Heart right ventricle (tissue), 16 donors: ENCODE measurements at places on chromosomes 5 and 9. TPM values are rescaled to one million over a fixed set of nuclear protein-coding genes. Genes with fewer than 3 reads are reported as not detected.

DNA sequence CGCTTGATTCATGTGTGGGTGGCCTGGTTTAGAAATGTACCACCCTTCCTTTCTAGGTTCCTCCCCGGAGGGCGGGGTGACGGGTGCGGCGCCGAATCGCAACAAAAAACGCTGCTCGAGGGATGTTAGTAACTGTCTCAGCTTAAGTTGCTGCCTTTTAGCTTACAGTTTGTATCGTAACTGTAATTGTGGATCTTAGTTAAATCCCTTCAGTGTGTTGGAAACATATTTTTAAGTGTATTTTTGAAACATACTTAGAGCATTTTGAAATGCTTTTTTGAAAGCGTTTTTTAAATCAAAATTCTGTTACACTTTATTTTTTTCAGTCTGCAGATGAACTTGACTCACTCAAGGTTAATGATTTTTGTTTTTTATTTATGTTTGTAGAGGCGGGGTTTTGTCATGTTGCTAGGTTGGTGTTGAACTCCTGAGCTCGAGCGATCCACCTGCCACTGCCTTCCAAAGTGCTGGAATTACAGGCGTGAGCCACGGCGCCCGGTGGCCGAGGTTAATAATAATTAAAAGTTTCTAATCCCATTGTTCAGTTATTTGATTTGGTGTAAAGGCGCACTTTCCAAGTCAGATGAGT, 997 bp upstream of the CHD1 start:
- DNase-seq, result no peak
- H3K4me1 ChIP-seq, result peaks cover 43% of the 10 kb centered on the region
- no peaks in the 10 kb centered on the region for H3K36me3 ChIP-seq
- no peaks in the 10 kb centered on the region for H3K27me3 ChIP-seq
- H3K27ac ChIP-seq, result peak overlapping the region; percentile 100

GRCh38 chr5:102758576-102758975, 3.5 kb downstream of the PAM start:
- no peaks in the 10 kb centered on the region for H3K27me3 ChIP-seq
- no peak overlapping the region for H3K4me3 ChIP-seq
- H3K36me3 ChIP-seq, result no peaks in the 10 kb centered on the region
- peaks cover 79% of the 10 kb centered on the region for H3K4me1 ChIP-seq
- H3K27ac ChIP-seq, result peak overlapping the region; percentile 7
- no peak for DNase-seq

DNA sequence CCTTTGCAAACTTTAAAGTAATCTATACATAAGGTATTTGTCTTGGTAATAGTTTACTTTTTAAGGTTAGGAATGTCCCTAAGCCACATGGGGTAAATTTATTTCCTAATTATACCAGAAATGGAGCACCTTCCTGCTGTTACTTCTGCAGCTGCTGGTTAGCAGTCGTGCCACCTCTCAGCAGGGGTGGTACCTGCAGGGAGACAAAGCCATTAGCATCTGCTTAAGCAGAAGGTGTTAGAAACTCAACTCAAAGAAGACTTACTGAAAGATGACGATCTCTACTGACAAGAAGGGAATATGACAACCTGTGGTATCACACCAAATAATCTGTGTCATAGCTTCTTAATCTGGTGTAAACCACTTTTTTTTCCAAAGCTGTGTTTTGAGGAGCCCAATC, 173.7 kb downstream of the BRINP1 start:
- H3K27ac ChIP-seq, result no peak overlapping the region
- no peak overlapping the region for H3K4me3 ChIP-seq
- DNase-seq, result no peak
- no peaks in the 10 kb centered on the region for H3K36me3 ChIP-seq

GRCh38 chr5:56176155-56176798, 56.9 kb downstream of the ANKRD55 start:
- peak overlapping the region; percentile 62 for H3K27ac ChIP-seq
- no peak overlapping the region for H3K4me3 ChIP-seq
- peaks cover 60% of the 10 kb centered on the region for H3K4me1 ChIP-seq
- H3K27me3 ChIP-seq, result no peaks in the 10 kb centered on the region

GRCh38 chr5:17898766-17899165, 264.5 kb downstream of the TAF11L14 start:
- no peaks in the 10 kb centered on the region for H3K36me3 ChIP-seq
- no peaks in the 10 kb centered on the region for H3K4me1 ChIP-seq
- no peaks in the 10 kb centered on the region for H3K27me3 ChIP-seq
- H3K4me3 ChIP-seq, result no peak overlapping the region

- no peak overlapping the region for H3K27ac ChIP-seq
- peaks cover 14% of the 10 kb centered on the region for H3K27me3 ChIP-seq
- H3K4me3 ChIP-seq, result no peak overlapping the region
- peaks cover 5% of the 10 kb centered on the region for H3K4me1 ChIP-seq
Measured at GRCh38 chr9:95771556-95772246, 103.8 kb upstream of the ERCC6L2 start.

- no peak for DNase-seq
- H3K27me3 ChIP-seq, result no peaks in the 10 kb centered on the region
- H3K27ac ChIP-seq, result no peak overlapping the region
- no peak overlapping the region for H3K4me3 ChIP-seq
- no peaks in the 10 kb centered on the region for H3K36me3 ChIP-seq
- no peaks in the 10 kb centered on the region for H3K4me1 ChIP-seq
Measured at GRCh38 chr5:110951373-110951791, 120.1 kb upstream of the TSLP start.

- H3K4me1 ChIP-seq, result no peaks in the 10 kb centered on the region
- no peak overlapping the region for H3K27ac ChIP-seq
- no peak overlapping the region for H3K4me3 ChIP-seq
Measured at GRCh38 chr5:60851626-60852025, 7.6 kb upstream of the ELOVL7 start.

DNA sequence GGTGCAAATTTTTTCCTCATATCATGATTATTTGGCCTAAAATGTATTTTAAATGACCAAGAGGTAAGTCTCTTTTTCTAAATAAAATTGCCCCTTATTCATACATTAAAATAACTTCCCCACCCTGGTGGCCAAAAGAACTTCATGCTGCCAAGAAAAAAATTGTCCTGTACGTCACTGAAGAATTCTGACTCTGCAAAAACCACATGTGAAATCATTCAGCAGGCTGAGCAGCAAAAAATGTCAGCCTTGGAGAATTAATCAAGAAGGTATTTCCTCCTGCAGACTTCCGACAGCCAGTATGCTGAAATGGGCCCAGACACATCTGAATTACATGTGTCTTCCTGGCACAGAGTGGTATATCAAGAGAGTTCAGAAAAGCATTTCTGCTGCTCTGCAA, 94.6 kb upstream of the HMHB1 start:
- no peaks in the 10 kb centered on the region for H3K27me3 ChIP-seq
- H3K4me3 ChIP-seq, result no peak overlapping the region
- no peak overlapping the region for H3K27ac ChIP-seq
- H3K36me3 ChIP-seq, result no peaks in the 10 kb centered on the region
- peaks cover 47% of the 10 kb centered on the region for H3K4me1 ChIP-seq

GRCh38 chr9:70540016-70540415, 125.6 kb upstream of the KLF9 start:
- no peak overlapping the region for H3K27ac ChIP-seq
- no peak for DNase-seq
- no peaks in the 10 kb centered on the region for H3K27me3 ChIP-seq
- no peaks in the 10 kb centered on the region for H3K4me1 ChIP-seq

- peaks cover 12% of the 10 kb centered on the region for H3K4me1 ChIP-seq
- H3K27me3 ChIP-seq, result peaks cover 21% of the 10 kb centered on the region
- no peak for DNase-seq
- H3K36me3 ChIP-seq, result no peaks in the 10 kb centered on the region
- H3K4me3 ChIP-seq, result no peak overlapping the region
- H3K27ac ChIP-seq, result no peak overlapping the region
Measured at GRCh38 chr5:132653716-132654115, 4.3 kb upstream of the IL13 start.

DNA sequence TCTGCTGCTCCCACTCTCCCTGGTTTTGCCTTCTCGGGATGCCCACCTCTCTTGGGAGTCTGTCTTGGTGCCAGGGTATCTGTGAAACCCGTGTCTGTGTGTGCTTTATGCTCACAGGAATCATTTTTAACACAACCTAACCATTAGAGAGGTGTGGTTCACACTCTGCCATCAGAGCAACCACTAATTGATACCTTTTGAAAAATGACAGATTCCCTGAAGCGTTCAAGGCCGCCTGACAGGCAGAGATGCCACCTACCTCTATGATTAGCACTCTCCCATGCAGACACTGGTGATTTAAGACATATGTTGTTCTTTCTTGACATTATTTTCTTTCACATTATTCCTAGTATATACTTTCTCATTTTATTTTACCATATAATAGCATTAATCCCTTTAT, 207.3 kb upstream of the SGCD start:
- no peak overlapping the region for H3K4me3 ChIP-seq
- peaks cover 4% of the 10 kb centered on the region for H3K4me1 ChIP-seq
- no peaks in the 10 kb centered on the region for H3K27me3 ChIP-seq

GRCh38 chr9:113934829-113935676, 58.9 kb downstream of the ZNF618 start:
- no peak for DNase-seq
- H3K27me3 ChIP-seq, result no peaks in the 10 kb centered on the region
- no peaks in the 10 kb centered on the region for H3K36me3 ChIP-seq
- H3K4me1 ChIP-seq, result no peaks in the 10 kb centered on the region

DNA sequence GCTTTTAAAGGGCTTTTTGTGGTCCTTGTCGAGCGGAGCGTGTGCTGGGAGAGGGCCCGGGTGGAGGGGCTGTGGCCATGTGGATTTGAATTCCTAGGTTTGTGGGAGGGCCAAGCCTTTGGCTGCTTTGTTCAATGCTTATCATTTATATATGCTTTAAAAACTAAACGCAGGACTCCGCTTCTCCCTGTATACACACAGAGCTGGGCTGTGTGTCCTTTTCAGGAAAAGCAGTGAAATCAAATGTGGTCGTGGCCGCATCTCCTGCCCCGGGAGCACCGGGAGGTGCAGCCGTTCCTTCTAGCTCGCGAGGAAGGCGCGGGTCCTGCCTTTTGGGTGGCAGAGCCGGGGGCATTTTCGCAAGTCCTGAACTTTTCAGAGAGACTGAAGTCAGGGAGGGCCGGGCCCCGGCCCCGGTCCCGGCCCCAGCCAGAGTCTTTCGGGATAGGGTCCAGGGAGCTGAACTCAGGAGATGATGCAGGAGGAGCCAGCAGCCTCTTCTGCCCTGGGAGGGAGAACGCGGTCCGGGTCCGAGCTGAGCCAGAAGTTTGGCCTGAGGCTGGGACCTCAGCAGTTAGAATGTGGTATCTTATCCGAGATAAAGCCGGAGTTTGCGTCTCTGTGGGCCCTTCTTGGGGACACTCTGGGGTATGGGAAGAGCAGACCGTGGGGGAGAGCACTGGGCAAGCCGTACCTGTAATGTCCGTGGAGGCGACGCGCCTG, 158.8 kb downstream of the C9orf152 start:
- H3K27me3 ChIP-seq, result no peaks in the 10 kb centered on the region
- peak overlapping the region; percentile 85 for H3K27ac ChIP-seq
- no peaks in the 10 kb centered on the region for H3K36me3 ChIP-seq
- peaks cover 50% of the 10 kb centered on the region for H3K4me1 ChIP-seq

GRCh38 chr5:16152601-16153568, 26.7 kb downstream of the MARCHF11 start:
- no peaks in the 10 kb centered on the region for H3K36me3 ChIP-seq
- H3K4me1 ChIP-seq, result no peaks in the 10 kb centered on the region
- no peaks in the 10 kb centered on the region for H3K27me3 ChIP-seq
- peak overlapping the region; percentile 23 for H3K4me3 ChIP-seq
- H3K27ac ChIP-seq, result peak overlapping the region; percentile 59

GRCh38 chr9:5791870-5792269, 41.0 kb downstream of the ERMP1 start:
- peaks cover 23% of the 10 kb centered on the region for H3K4me1 ChIP-seq
- H3K27me3 ChIP-seq, result no peaks in the 10 kb centered on the region
- DNase-seq, result no peak
- peaks cover 42% of the 10 kb centered on the region for H3K36me3 ChIP-seq

DNA sequence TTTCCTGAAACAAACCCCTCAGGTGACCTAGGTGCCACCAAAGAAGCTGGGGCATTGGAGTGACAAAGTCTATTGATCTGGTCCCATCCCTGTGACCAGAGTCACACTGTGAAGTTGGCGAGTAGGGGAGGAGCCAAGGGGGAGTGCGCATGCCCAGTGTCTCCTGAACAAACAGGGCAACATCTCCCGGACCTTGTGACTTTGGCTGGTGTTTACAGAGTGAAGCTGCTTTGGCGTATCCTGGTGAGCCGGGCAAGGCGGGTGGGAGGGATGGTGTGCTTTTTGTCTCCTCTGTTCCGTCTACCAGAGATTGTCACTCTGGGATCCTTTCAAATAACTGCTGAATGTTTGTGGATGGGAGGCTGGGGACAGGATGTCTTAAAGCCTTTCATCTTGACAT, 204.5 kb downstream of the HSPA4 start:
- no peaks in the 10 kb centered on the region for H3K4me1 ChIP-seq
- no peak for DNase-seq
- no peaks in the 10 kb centered on the region for H3K36me3 ChIP-seq
- no peaks in the 10 kb centered on the region for H3K27me3 ChIP-seq
- H3K27ac ChIP-seq, result no peak overlapping the region
- H3K4me3 ChIP-seq, result no peak overlapping the region

GRCh38 chr9:128296340-128297220, 20.5 kb downstream of the SWI5 start:
- no peak overlapping the region for H3K4me3 ChIP-seq
- no peak overlapping the region for H3K27ac ChIP-seq
- no peaks in the 10 kb centered on the region for H3K36me3 ChIP-seq
- no peaks in the 10 kb centered on the region for H3K4me1 ChIP-seq
- DNase-seq, result no peak
- H3K27me3 ChIP-seq, result no peaks in the 10 kb centered on the region

GRCh38 chr9:135330307-135330631, 149.3 kb upstream of the PPP1R26 start:
- H3K4me3 ChIP-seq, result no peak overlapping the region

The LIX1 gene
- not detected for total RNA-seq

The EIF4EBP3 gene
- total RNA-seq, result 25.9 TPM

The NMUR2 gene
- not detected for total RNA-seq

The TAF11L10 gene
- total RNA-seq, result not detected

The SPATA9 gene
- total RNA-seq, result not detected

The FBLL1 gene
- total RNA-seq, result 0.16 TPM

The C5orf58 gene
- not detected for total RNA-seq

The BRINP1 gene
- 0.30 TPM for total RNA-seq

The PTAR1 gene
- 24.4 TPM for total RNA-seq
